ENCODE measurements at places on chromosomes 4 and X.
A peak's percentile ranks its signal among the peaks of the same experiment; 100 is the strongest.

GRCh38 chrX:20060961-20061748, 55.6 kb downstream of the MAP7D2 start:
- DNase-seq = no peak

DNA sequence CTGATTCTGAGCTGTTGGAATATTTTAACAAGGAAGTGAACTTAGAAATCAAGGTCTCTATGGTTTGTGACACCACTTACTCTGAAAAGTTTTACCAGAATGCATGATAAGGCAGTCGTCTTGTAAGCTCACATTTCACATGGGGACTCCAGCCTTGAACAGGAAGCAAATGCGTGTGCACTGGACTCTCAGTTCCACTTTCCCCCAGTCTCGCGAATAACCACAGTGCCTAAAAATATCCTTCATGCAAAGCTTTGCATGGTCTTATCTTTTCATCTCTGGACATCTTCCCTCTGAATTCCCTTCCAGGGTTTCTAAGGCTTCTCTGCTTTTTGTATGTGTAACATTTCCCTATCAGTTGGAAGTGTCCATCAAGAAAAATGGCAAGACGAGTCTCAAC, 581.8 kb downstream of the NLGN4X start:
- DNase-seq = peak; percentile 57

GRCh38 chr4:184848510-184848909, 22.7 kb upstream of the ACSL1 start:
- DNase-seq = peak; percentile 57

DNA sequence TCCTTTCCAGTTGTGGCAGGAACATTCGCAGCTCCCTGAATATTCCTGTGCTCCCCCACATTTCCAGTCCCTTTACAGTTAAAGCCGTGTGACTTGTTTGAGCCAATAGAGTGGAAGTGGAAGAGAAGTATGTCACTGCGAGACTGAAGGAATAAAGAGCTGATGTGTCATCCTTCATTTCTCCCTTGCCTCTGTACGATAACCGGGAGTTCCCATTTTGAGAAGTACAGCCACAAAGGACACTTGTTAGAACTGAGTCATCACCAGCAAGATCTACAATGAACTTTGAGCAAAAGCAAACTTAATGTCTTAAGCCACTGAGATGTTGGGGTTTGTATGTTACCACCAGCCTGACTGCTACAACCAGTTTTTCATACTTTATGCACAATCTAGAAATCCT, 92.3 kb downstream of the SPRY1 start:
- DNase-seq = no peak

- DNase-seq = no peak
These were observed 490.6 kb downstream of the INPP4B start for GRCh38 chr4:142355421-142355930.

Data from muscle of leg (tissue), 16 donors.